ENCODE measurements at places on chromosomes 12 and 14.

DNA sequence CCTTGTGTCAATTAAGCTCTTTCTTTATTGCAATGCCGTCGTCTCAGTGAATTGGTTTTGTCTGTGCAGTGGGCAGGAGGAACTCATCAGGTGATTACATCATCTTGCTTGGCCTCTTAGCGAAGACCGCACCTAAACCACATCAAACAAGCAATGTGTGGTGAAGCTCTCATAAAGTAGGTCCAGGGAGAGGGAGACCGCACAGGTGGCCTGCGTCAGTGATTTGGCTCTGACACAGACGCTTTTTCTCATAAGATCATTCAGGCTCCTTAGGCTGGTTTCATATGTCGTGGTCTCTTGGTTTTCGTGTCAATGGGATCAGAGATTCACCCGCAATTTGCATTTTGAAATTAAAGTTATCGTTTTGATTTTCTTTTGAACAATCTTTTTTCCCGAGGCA, 6.7 kb upstream of the TESC start:
- DNase-seq: no peak

- DNase-seq: no peak
Observed at GRCh38 chr12:129073157-129073915, 220.1 kb downstream of the GLT1D1 start.

DNA sequence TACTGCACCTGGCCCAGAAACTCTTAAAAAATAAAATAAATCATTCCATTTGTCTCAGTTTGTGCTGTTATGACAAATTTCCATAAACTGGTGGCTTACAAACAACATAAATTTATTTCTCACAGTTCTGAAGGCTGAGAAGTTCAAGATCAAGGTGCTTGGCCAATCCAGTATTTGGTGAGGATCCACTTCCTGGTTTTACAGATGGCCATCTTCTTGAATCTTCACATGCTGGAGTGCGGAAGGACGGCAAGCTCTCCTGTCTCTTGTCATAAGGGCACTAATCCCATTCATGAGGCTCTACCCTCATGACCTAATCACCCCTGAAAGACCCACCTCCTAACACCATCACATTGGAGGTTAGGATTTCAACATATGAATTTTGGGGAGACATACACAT, 29.9 kb upstream of the MYBPC1 start:
- DNase-seq: no peak

GRCh38 chr14:103056322-103057027, 874 bp downstream of the CDC42BPB start:
- DNase-seq: no peak

DNA sequence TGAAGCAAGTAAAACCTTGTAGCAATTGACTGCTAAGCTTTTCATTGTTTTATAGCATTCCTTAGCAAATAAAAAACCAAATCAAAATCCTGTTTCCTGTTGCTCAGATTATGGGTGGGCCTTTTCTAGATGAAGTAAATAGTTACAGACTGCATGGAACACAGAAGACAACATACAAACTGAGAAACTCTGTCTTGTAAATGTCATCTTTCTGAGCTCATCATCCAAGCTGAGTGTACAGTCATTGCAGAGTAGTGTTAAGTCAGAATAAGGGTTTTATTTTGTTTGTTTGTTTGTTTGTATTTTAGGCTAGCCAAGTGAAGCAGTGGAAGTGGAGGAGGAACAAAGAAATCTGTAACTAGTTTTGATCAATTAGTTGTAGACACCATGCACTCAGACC, 24.4 kb upstream of the BTG1 start:
- no peak for DNase-seq

- no peak for DNase-seq
Observed at GRCh38 chr12:3224530-3224903, 147.3 kb downstream of the TSPAN9 start.

GRCh38 chr12:92068459-92068858, 77.2 kb downstream of the BTG1 start:
- no peak for DNase-seq

DNA sequence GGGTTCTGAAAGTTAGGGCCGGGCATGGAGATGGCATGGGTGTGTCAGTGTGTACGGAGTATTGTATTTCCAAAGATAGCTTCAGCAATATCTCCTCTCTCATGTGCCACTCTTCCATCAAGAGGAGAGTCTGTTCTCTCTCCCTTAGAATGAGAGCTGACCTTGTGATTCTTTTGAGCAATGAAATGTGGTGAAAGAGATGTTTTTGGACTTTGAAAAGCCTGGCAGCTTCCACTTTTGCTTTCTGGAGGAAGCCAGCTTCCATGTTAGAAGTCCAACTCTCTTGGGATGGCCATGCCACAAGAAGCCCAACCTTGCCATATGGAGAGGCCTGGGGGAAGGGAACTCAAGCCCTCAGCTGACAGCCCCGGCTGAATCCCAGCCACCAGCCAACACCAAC, 72.4 kb upstream of the GZMB start:
- DNase-seq: no peak

GRCh38 chr12:99130808-99131553, 485.9 kb downstream of the APAF1 start:
- peak; percentile 25 for DNase-seq

- DNase-seq: no peak
Observed at GRCh38 chr12:27554421-27555186, 30.6 kb downstream of the PPFIBP1 start.

DNA sequence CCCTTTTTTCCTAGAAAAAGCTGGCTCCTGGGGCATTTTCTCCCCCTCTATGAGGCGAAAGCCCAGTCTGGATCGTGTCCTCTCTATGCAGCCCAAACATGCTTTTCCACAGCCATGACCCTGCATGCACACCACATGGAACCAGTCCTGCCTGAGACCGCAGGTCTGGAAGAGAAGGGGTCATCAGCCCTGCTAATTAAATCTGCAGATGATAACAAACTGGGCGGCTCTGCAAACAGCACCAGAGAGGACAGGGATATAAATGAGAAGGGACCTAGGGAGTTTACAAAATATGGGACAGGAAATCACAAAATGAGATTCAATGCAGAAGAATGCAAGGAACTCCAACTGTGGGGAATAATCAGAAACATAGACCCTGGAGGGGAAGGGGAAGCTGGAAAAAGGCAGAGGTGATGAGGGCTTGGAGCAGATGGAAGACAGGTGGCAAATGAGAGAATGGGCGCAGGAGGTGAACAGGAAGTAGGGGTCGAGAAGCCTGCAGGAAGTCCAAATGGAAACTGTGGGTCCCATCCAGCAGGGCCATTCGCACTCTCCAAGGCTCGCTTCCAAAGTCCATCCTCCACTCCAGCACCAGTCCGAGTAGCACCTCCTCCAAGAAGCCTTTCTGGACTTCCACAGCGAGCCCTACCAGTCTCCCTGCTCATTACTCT, 76.3 kb downstream of the ANO2 start:
- no peak for DNase-seq

GRCh38 chr12:1630133-1630826, 1.2 kb downstream of the WNT5B start:
- no peak for DNase-seq

DNA sequence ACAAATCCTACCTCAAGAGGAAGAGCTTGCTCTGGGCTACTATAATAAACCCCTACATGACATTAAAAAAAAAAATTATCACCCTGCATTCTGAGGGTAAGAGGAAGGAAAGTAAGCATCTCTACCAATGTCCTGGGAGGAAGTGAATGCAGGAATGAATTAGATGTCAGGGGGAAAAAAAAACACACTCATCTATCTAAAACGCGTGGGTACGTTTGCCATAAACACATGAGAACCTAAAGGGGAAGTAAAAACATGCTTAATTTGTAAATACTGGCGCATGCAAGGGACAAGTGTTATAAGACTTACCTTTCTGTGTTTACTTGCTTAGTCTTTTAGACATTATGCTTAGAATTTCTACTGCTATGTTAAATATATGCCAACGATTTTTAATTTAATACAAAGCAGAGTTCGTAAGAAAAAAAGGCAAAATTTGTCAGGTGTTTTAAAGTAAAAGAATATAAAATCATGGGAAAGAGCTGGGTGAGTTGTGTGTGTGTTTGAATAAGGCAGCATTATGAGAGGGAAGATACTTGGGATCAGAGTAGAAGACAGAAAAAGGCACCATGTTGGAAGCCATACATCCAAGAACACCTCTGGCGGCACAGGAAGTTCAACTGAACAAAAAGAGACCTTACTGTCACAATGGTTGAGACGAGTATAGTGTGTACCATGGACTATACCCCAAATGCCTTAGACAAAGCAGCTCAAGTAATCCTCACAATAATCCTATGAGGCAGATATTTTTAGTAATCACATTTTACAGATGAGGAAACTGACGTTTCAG, 1.5 kb downstream of the TMED8 start:
- no peak for DNase-seq

DNA sequence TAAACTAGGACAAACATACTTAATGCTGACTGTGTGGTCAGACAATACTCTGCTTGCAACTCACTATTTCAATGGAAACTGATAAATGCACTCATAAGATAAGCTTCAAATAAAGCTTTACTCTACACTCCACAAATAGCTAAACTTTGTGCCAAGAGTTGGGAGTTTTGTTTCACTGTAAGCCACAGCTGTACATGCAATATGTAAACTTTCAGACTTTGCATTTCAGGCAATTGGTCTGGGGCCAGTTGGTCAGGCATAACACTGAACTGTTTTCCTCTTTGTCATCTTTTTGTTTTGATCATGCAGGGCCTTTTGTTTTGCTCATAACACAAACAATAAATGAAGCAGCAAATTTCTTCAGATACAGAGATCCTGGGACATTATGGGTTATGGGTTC, 426.2 kb downstream of the IPO8 start:
- DNase-seq: no peak

GRCh38 chr12:1587927-1588574, 6.3 kb downstream of the FBXL14 start:
- DNase-seq: no peak

GRCh38 chr14:60488175-60488574, 2.3 kb upstream of the C14orf39 start:
- DNase-seq: no peak

DNA sequence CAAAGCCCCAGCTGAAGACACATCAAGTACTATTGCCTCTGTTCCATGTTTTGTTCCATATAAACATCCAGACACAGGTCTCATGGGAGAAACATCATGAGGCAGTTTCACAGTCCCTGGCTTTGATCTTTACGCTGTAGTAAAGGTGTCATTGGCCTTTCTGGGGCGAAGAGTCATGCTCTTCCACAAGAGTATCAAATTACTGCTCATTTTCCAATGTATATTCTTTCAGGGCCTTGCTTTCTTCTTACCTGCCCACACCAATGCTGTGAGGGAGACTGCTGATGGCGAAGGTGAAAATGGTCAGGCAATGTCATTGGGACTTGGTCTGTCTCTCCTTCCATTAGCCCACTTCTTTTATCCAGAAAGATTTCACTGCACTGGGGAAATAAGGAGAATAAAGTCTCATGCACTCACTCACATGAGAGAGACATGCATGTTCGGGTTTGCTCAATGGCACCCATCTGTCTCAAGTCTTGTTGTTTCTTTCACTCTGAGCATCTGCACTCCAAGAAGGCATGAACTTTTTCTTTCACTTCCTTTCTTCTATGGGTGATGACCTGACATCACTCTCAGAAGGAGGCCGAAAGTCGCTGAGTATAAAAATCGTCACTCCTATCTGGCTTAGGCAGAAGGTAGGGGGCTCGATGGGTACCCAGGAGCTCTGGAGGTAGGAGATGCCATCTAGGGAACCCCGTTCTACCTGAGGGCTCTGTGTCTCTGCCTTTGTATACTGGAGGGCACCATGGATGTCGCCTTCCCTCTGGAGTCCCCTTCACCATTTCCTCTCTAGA, 1.3 kb upstream of the JDP2 start:
- peak; percentile 69 for DNase-seq

DNA sequence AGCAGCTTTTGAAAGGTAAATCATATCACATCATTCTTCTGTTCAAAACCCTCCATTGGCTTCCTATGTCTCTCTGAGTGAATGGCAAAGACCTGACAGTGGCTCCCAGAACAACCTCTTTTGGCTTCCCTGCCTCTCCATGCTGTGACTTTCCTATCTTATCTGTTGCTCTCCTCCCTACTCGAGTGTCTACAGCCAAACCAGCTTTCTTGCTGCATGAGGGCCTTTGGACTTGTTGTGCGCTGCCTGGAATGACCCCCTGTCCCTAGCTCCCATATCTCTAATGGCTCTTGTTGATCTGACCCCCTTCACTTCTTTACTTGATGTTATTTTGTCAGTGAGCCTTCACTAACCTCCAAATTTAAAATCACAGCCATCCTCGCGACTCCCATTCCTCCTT, 2.5 kb downstream of the SYNE2 start:
- no peak for DNase-seq

DNA sequence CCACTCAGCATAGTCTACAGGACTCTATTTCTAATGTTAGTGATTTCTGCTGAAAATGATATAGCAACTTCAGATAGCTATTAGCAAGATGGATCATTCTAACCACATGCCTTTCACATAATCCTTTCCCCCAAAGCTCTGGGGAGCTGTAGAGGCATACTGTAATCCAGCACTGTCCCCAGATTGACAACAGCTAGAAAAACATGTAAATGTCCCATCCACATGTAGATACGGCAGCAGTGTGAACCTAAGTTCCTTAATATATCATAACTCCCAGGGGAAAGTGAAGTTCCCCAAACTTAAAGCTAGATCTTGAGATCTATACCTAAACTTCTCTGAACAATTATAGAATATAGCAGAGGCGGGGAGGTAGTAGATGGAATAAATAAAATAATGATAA, 14.0 kb downstream of the ZNF664 start:
- DNase-seq: no peak

- DNase-seq: no peak
Observed at GRCh38 chr14:57833323-57833722, 32.6 kb downstream of the SLC35F4 start.

GRCh38 chr12:32836710-32837109, 59.9 kb downstream of the PKP2 start:
- DNase-seq: no peak

DNA sequence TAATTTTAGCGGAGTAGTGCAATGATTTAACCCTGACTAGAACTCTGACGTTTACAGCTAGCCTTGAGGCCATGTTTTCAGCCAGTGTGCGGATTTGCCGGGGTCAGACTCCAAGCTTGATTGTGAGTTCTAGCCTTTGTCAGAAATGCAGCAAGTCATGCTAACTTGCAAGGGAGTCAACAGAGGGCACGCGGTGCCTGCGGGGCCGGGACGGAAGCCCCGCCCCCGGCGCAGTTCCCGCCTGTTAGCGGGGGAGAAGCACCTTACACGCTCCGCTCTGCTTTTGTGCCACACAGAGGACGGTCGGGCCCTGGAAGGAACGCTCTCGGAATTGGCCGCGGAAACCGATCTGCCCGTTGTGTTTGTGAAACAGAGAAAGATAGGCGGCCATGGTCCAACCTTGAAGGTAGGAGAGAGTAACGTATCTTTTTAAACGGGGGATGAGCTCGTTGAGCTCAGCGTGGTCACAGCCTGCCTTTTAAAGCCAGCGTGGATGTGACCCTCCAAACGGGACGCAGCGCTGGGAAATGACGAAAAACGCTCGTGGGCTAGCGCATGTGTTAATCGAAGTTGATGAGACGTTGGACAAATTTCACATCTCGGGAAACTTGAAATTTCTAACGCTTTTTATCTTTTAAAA, 14.8 kb upstream of the EID3 start:
- DNase-seq: peak; percentile 75

DNA sequence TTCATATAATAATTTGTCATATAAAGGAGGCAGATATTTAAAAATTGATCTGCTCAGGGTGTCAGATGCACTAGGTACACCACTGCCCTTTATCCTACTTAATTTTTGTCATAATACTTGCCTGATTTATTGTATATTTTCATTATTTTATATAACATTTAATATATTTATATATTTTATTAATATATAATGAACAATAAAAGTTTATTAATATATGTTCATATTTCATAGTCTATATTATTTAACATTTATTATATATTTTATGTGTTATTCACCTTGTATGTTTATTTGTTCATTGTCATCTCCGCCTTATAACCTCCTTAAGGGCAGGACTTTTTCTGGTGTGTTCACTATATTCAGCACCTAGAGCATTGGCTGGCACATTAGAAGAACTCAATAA, 232.4 kb upstream of the AMIGO2 start:
- DNase-seq: no peak
